ENCODE measurements at places on chromosomes 5 and 9. TPM values are rescaled to one million over a fixed set of nuclear protein-coding genes. Genes with fewer than 3 reads are reported as not detected.
A peak's percentile ranks its signal among the peaks of the same experiment; 100 is the strongest.

The SOHLH1 gene
- not detected for polyA plus RNA-seq

The IFNK gene
- polyA plus RNA-seq, result not detected

The TTC16 gene
- polyA plus RNA-seq, result 0.08 TPM

The PCDHGA1 gene
- not detected for polyA plus RNA-seq

The SH3RF2 gene
- 23.2 TPM for polyA plus RNA-seq

The NR4A3 gene
- polyA plus RNA-seq, result 1.3 TPM

The LCN2 gene
- 369 TPM for polyA plus RNA-seq

The HNRNPA0 gene
- polyA plus RNA-seq, result 21.2 TPM

- peaks cover 20% of the 10 kb centered on the region for H3K4me1 ChIP-seq
- no peak for DNase-seq
- H3K4me3 ChIP-seq, result no peak overlapping the region
- no peaks in the 10 kb centered on the region for H3K27me3 ChIP-seq
- H3K27ac ChIP-seq, result no peak overlapping the region
Measured at GRCh38 chr5:150788977-150789376, 10.4 kb downstream of the SMIM3 start.

DNA sequence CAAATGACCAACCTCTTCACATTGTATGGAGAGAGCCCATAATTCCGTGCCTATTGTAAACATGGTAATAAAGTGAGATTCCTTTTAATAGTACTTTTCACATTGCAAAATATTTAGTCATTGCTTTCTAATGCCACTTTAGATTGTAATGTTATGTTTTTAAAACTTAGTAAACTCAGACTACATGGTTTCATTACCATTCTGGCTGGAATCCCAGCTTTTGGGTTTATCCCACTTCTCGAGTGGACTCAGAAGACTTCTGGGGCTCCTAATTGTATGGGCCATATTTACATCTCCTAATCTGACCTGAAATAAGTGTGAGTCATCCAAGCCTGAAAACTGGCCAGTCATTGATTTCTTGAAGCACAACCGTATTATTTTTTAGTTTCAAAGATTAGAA, 217.6 kb downstream of the CAAP1 start:
- H3K4me1 ChIP-seq, result no peaks in the 10 kb centered on the region
- no peaks in the 10 kb centered on the region for H3K27me3 ChIP-seq
- H3K36me3 ChIP-seq, result no peaks in the 10 kb centered on the region
- DNase-seq, result no peak

DNA sequence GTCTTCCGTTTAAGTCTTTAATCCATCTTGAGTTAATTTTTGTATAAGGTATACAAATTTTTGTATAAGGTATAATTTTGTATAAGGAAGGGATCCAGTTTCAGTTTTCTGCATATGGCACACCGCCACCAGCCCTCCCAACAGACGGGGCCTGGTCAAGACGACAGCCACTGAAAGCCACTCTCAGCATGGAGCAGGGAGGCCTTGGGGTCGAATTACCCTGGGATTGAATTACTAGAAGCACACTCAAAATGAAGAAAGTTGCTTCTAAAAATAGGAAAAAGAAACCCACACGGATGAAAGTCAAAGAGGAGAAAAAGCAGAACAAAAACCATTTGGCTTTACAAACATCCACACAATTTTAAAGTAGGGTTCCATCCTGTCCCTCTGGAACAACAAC, 586.2 kb upstream of the ADAMTS16 start:
- no peaks in the 10 kb centered on the region for H3K27me3 ChIP-seq
- DNase-seq, result no peak
- H3K4me1 ChIP-seq, result no peaks in the 10 kb centered on the region
- no peak overlapping the region for H3K4me3 ChIP-seq

DNA sequence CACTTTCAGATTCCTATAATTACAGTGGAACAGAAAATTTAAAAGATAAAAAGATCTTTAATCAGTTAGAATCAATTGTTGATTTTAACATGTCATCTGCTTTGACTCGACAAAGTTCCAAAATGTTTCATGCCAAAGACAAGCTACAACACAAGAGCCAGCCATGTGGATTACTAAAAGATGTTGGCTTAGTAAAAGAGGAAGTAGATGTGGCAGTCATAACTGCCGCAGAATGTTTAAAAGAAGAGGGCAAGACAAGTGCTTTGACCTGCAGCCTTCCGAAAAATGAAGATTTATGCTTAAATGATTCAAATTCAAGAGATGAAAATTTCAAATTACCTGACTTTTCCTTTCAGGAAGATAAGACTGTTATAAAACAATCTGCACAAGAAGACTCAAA, 29.5 kb downstream of the ZFYVE16 start:
- peaks cover 9% of the 10 kb centered on the region for H3K4me1 ChIP-seq
- no peak overlapping the region for H3K27ac ChIP-seq
- H3K27me3 ChIP-seq, result no peaks in the 10 kb centered on the region
- H3K4me3 ChIP-seq, result no peak overlapping the region

DNA sequence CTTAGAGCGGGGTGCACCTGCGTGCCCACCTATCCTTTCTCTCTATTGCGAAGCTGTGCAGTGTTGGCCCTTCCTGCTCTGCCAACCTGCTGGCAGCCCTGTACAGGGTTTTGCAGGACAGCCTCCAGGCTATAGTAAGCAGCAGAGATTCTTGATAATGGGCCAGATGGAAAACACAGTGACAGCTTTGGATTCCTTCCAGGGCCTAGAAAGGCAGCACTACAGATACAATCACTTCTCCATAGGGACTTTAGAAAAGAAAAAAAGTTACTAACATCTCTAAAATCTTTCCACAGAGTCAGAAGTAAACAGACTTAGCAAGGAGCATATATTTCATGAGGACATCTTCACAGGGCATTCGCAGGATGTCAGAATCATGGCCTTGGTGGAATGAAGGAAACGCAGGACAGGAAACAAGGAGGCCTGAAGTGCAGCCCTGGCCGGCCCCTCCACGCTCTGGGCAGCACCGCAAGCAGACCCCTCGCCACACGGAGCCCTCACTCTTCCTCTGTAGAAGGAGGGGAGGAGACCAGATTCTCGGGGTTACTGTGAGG, 172.1 kb upstream of the GAS1 start:
- H3K4me1 ChIP-seq, result peaks cover 46% of the 10 kb centered on the region
- no peak overlapping the region for H3K4me3 ChIP-seq
- no peaks in the 10 kb centered on the region for H3K27me3 ChIP-seq
- H3K27ac ChIP-seq, result no peak overlapping the region
- no peaks in the 10 kb centered on the region for H3K36me3 ChIP-seq
- peak; percentile 83 for DNase-seq

GRCh38 chr5:154485096-154485491, 7.1 kb upstream of the HAND1 start:
- peaks cover 29% of the 10 kb centered on the region for H3K27me3 ChIP-seq
- no peak overlapping the region for H3K27ac ChIP-seq
- no peak for DNase-seq
- H3K4me3 ChIP-seq, result no peak overlapping the region
- peaks cover 6% of the 10 kb centered on the region for H3K4me1 ChIP-seq

DNA sequence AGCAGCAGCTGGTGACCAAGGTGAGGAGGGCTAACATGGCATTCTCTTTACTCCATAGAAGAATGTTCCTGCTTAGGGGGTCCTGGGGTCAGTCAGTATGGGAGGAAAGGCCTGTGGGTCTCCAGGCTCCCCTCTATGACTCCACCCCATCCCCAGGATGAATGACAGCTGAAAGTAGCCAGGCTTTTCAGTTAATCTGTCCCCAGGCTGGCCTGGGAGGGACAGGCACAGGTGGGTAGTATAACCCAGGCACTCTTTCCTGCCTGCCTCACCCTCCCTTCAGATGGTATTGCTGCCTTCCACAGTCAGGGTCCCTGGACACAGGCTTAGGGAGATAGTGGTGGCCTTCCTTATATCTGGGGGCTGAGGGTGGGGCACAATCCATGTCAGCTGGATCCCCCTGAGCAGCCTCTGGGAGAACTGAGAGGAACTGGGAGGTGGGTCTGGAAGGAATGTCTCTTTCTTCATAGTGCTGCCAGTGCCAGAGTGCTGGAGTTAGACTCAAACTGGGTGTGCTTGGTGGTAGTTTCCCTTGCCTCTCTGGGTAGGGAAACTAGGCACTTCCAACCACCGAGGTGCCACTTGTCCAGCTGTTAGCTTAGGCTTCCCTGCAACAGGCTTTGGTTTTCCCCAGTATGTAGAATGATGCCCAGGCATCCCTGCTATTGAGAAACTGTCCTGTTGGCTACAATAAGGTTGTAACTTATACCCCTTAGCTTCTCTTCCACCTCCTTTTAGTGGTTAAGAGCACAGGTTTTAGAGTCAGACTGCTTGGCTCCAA, 27.8 kb downstream of the LARP1 start:
- H3K4me1 ChIP-seq, result peaks cover 76% of the 10 kb centered on the region
- peak overlapping the region; percentile 33 for H3K27ac ChIP-seq
- H3K36me3 ChIP-seq, result no peaks in the 10 kb centered on the region
- DNase-seq, result no peak
- no peak overlapping the region for H3K4me3 ChIP-seq
- H3K27me3 ChIP-seq, result no peaks in the 10 kb centered on the region

DNA sequence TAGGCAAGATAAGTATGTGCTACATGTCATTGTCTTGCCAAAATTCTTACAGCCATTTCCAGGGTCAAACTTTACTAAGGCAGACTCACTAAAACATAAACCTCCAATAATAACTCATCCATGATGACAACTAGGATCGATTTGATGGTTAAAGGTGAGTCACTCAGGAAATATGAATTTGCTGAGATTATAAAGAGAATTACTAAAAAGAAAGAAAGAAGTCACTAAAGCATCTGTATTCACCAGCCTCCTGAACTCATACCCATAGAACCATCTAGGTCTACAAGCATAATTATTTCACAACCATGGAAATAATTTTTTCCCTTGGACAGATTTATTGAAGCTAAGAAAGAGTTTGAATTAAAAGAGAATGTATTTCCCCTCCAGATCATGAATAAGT, 258.6 kb downstream of the TLE1 start:
- H3K4me1 ChIP-seq, result no peaks in the 10 kb centered on the region
- H3K27me3 ChIP-seq, result no peaks in the 10 kb centered on the region
- DNase-seq, result no peak
- no peak overlapping the region for H3K4me3 ChIP-seq

GRCh38 chr5:166710271-166710670, 1581.2 kb upstream of the WWC1 start:
- no peaks in the 10 kb centered on the region for H3K36me3 ChIP-seq
- no peaks in the 10 kb centered on the region for H3K27me3 ChIP-seq
- H3K4me3 ChIP-seq, result no peak overlapping the region
- H3K4me1 ChIP-seq, result no peaks in the 10 kb centered on the region

DNA sequence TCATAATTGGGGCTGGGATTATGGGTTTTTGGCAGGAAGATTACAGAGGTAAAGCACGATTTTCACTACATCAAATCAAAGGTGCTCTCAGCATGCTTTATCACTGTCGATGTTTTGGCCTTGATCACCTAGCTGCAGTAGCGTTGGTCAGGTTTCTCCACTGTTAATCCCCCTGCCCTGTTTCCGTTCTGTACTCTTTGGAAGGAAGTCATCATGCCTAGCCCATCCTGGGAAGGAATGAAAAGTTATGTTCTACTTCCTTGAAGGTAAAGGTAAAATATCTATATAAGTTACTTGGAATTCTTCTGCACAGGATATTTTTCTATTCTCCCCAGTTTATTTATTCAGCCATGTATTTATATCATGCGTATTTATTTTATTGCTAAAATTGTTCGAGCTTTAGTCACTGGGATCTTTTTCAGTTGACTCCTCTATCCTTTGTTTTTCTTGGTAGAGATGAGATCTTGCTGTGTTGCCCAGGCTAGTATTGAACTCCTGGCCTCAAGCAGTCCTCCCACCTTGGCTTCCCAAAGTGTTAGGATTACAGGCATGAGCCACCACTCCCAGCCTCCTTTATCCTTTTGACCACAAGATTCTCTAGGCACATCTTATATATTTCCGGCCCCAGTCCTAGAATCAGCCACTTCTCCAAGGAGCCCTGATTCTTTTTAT, 25.3 kb downstream of the FAF2 start:
- H3K27me3 ChIP-seq, result no peaks in the 10 kb centered on the region
- no peak overlapping the region for H3K27ac ChIP-seq
- no peak for DNase-seq
- H3K4me3 ChIP-seq, result no peak overlapping the region
- no peaks in the 10 kb centered on the region for H3K4me1 ChIP-seq

GRCh38 chr5:66560371-66560770, 35.8 kb upstream of the MAST4 start:
- H3K36me3 ChIP-seq, result no peaks in the 10 kb centered on the region
- H3K27me3 ChIP-seq, result no peaks in the 10 kb centered on the region
- H3K27ac ChIP-seq, result no peak overlapping the region
- no peaks in the 10 kb centered on the region for H3K4me1 ChIP-seq
- no peak for DNase-seq

DNA sequence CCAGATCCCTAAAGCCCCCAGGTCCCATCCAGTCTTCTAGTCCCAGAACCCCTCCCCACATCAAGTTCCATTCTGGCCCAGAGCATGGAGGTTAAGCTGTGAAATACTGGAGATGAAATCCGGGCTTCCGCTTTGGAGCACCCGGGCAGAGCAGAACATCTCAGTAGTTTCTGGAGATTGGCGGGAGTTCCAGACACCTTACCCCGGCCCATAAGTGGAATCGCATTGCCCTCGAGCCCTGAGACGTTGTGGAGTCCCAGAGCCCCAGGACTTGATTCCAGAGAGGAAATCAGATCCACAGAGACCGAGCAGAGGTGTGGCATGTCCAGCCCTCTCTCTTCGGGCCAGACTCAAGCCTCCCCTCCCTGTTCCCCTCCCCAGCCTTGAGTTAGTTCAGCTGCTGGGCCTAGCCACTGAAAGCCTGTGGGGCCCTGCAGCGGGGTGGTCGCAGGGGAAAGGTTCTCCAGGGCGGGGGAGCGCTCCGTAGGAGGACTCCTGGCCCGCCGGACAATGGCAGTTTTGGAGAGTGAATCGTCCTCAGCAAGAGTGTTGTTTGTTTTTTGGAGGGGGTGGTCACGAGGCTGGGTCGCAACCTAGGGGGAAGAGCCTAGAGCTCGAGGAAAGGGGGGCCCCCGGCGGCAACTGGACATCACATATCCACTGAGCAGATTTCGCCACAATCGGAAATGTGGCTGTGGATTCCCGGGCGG, 1.0 kb upstream of the PAX5 start:
- H3K4me1 ChIP-seq, result peaks cover 41% of the 10 kb centered on the region
- peaks cover 100% of the 10 kb centered on the region for H3K27me3 ChIP-seq
- no peak overlapping the region for H3K27ac ChIP-seq
- no peaks in the 10 kb centered on the region for H3K36me3 ChIP-seq

- peak; percentile 20 for DNase-seq
- no peak overlapping the region for H3K4me3 ChIP-seq
- H3K27ac ChIP-seq, result no peak overlapping the region
- peaks cover 32% of the 10 kb centered on the region for H3K4me1 ChIP-seq
- H3K27me3 ChIP-seq, result no peaks in the 10 kb centered on the region
Measured at GRCh38 chr9:93574091-93574899, 2.1 kb upstream of the PHF2 start.

GRCh38 chr5:124050120-124050770, 538.3 kb downstream of the CSNK1G3 start:
- no peak overlapping the region for H3K4me3 ChIP-seq
- H3K36me3 ChIP-seq, result no peaks in the 10 kb centered on the region
- DNase-seq, result no peak
- H3K27ac ChIP-seq, result no peak overlapping the region
- no peaks in the 10 kb centered on the region for H3K4me1 ChIP-seq
- no peaks in the 10 kb centered on the region for H3K27me3 ChIP-seq

Data from stomach (tissue), 19 donors.